ENCODE measurements at places on chromosomes 12 and 14. TPM values are rescaled to one million over a fixed set of nuclear protein-coding genes. Genes with fewer than 3 reads are reported as not detected.

TAS2R19 gene
- total RNA-seq = 28.7 TPM

RBP5 gene
- not detected for total RNA-seq

KRT6C gene
- not detected for total RNA-seq

KRT80 gene
- not detected for total RNA-seq

KRT71 gene
- total RNA-seq = not detected

NDRG2 gene
- 68.5 TPM for total RNA-seq

SLC10A1 gene
- total RNA-seq = not detected

TGM1 gene
- 0.94 TPM for total RNA-seq

PRPF40B gene
- 15.0 TPM for total RNA-seq

HOXC6 gene
- not detected for total RNA-seq

SLC2A3 gene
- 57.1 TPM for total RNA-seq

C12orf60 gene
- total RNA-seq = 3.6 TPM

TMPRSS12 gene
- not detected for total RNA-seq

DEPDC4 gene
- 1.2 TPM for total RNA-seq

IFT81 gene
- 90.6 TPM for total RNA-seq

MMP17 gene
- 25.9 TPM for total RNA-seq

ABCC9 gene
- total RNA-seq = 21.2 TPM

PRR4 gene
- total RNA-seq = 4.8 TPM

KCNC2 gene
- total RNA-seq = 21.1 TPM

ALX1 gene
- total RNA-seq = 0.16 TPM

CYP46A1 gene
- total RNA-seq = 2.3 TPM

HPD gene
- not detected for total RNA-seq

OASL gene
- 0.16 TPM for total RNA-seq

BAZ1A gene
- 27.3 TPM for total RNA-seq

BHLHE41 gene
- total RNA-seq = 1.1 TPM

SYNDIG1L gene
- total RNA-seq = 1.1 TPM

CRIP1 gene
- 0.94 TPM for total RNA-seq

WNT1 gene
- total RNA-seq = not detected

SPX gene
- total RNA-seq = 0.16 TPM

HOXC9 gene
- not detected for total RNA-seq

POTEG gene
- not detected for total RNA-seq

PPP1R36 gene
- 1.4 TPM for total RNA-seq

SLC41A2 gene
- 190 TPM for total RNA-seq

Data from occipital lobe (tissue), 3 donors.